ENCODE measurements at places on chromosomes 6 and 20. TPM values are rescaled to one million over a fixed set of nuclear protein-coding genes. Genes with fewer than 3 reads are reported as not detected.

The COL19A1 gene
- 1.4 TPM for total RNA-seq

The DCDC2 gene
- 1.7 TPM for total RNA-seq

The SPATA25 gene
- total RNA-seq: 0.28 TPM

The CRISP2 gene
- total RNA-seq: not detected

The MAK gene
- total RNA-seq: not detected

The COL9A1 gene
- not detected for total RNA-seq

The RBPJL gene
- not detected for total RNA-seq

The AHCY gene
- 84.3 TPM for total RNA-seq

The FOXP4 gene
- 1.1 TPM for total RNA-seq

The PRKN gene
- 0.58 TPM for total RNA-seq

The ZNF337 gene
- total RNA-seq: 15.7 TPM

The MUC22 gene
- total RNA-seq: not detected

The SEL1L2 gene
- not detected for total RNA-seq

The BMP6 gene
- total RNA-seq: 22.0 TPM

The LCA5 gene
- 7.9 TPM for total RNA-seq

The ENTPD6 gene
- total RNA-seq: 81.9 TPM

The CDH26 gene
- 0.28 TPM for total RNA-seq

The PLAGL2 gene
- 1.5 TPM for total RNA-seq

The TNXB gene
- total RNA-seq: 10.4 TPM

The RIPOR3 gene
- total RNA-seq: 13.2 TPM

The TNFRSF6B gene
- total RNA-seq: 8.7 TPM

The DYNLT2 gene
- total RNA-seq: 0.58 TPM

The LY6G6F gene
- total RNA-seq: not detected
